ENCODE measurements at places on chromosomes 3 and 15. TPM values are rescaled to one million over a fixed set of nuclear protein-coding genes. Genes with fewer than 3 reads are reported as not detected.

GP5 gene
- not detected for total RNA-seq

TAGLN3 gene
- total RNA-seq: 17.4 TPM

DISP2 gene
- total RNA-seq: 1.1 TPM

LRRK1 gene
- 7.1 TPM for total RNA-seq

IL12A gene
- 1.1 TPM for total RNA-seq

DNA sequence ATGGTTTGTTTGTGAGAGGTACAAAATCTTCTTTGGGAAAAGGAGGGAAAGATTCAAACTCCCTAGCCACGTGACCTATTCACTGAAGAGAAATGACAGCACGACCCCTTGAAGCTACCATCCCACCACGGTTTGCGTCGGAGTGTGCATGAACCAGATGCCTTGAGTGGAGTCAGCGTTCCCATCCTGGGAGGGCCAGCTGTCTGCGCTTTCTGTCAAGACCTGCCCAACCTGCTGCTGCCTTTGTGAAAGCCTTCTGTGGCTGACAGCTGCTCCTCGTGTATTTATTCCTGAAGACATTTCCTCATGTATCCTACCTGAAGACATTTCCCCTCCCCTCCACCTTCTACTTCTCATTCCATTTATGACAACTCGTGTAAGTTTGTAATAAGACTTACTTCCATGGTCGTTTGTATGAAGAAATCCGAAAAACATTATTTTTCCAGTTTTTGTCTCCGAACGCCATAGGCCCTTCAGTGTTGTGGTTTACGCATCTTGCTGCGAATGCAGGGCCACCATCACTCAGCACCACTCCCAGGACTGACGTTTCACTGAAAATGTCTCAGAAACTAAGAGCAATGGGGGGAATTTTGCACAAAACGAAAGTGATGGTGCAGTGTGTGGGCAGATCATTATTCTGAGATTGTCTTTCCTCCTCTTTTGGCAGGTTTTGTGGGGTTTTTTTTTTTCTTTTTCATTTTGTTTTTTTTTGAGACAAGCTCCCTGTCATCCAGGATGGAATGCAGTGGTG lies 18.9 kb downstream of the EBLN2 start:
- no peaks in the 10 kb centered on the region for H3K4me1 ChIP-seq
- H3K4me3 ChIP-seq: no peak overlapping the region
- no peak for DNase-seq
- H3K27me3 ChIP-seq: no peaks in the 10 kb centered on the region
- no peaks in the 10 kb centered on the region for H3K36me3 ChIP-seq

- H3K4me3 ChIP-seq: no peak overlapping the region
- H3K4me1 ChIP-seq: no peaks in the 10 kb centered on the region
- no peaks in the 10 kb centered on the region for H3K27me3 ChIP-seq
- no peaks in the 10 kb centered on the region for H3K36me3 ChIP-seq
Measured at GRCh38 chr3:157763644-157764043, 260.4 kb upstream of the VEPH1 start.

GRCh38 chr15:100049483-100049882 lies 292.3 kb downstream of the ADAMTS17 start:
- no peaks in the 10 kb centered on the region for H3K27me3 ChIP-seq
- H3K36me3 ChIP-seq: no peaks in the 10 kb centered on the region
- no peak for DNase-seq
- no peak overlapping the region for H3K27ac ChIP-seq
- H3K4me1 ChIP-seq: no peaks in the 10 kb centered on the region

- no peak overlapping the region for H3K27ac ChIP-seq
- H3K27me3 ChIP-seq: no peaks in the 10 kb centered on the region
- DNase-seq: no peak
- H3K4me3 ChIP-seq: no peak overlapping the region
- no peaks in the 10 kb centered on the region for H3K36me3 ChIP-seq
Measured at GRCh38 chr3:107409365-107409764, 32.1 kb downstream of the CCDC54 start.

DNA sequence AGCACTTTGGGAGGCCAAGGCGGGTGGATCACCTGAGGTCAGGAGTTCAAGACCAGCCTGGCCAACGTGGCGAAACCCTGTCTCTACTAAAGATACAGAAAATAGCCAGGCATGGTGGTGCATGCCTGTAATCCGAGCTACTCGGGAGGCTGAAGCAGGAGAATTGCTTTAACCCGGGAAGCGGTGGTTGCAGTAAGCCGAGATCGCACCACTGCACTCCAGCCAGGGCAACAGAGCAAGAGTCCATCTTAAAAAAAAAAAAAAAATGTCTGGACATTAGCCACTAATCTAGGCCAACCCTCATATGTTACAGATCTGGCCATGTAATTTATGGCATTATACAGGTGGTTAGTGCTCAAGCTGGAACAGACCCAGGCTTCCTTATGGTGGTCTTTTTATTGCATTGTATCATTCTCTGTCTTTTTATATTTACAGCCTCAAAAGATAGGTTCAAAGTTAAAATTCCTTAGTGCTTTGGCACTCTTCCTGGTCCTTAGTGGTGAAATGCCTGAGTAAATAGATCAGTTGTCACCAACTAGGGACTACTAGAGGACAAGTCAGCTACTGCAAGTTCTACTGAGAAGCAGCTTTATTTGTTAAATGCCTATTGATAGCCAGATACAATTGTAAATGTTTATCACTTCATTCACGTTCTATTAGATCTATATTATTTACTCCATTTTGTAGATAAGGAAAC lies 16.0 kb downstream of the STARD9 start:
- H3K36me3 ChIP-seq: no peaks in the 10 kb centered on the region
- no peaks in the 10 kb centered on the region for H3K27me3 ChIP-seq
- no peak for DNase-seq
- H3K4me1 ChIP-seq: peaks cover 64% of the 10 kb centered on the region

- H3K36me3 ChIP-seq: no peaks in the 10 kb centered on the region
- no peak overlapping the region for H3K4me3 ChIP-seq
- no peak for DNase-seq
- H3K4me1 ChIP-seq: no peaks in the 10 kb centered on the region
- no peaks in the 10 kb centered on the region for H3K27me3 ChIP-seq
Measured at GRCh38 chr3:177411201-177411600, 213.9 kb upstream of the TBL1XR1 start.

DNA sequence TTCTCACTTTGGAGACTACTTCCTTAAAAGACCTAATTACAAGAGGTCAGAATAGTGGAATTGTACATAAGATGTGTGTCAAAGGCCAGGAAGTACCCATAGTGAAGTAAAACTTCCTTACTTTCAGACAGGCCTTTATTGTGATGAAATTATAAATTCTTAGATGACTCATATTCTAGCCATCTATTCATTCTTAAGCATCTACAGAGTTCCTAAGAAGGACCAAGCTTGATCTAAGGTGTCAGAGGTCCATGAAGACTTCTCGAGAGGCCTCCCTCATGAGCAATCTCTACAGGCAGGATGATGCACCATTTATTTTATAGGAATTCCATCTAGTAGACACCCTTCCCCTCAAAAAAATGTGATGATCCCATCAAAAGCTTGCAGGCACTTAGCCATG lies 493.3 kb downstream of the MAGI1 start:
- H3K27me3 ChIP-seq: no peaks in the 10 kb centered on the region
- no peak for DNase-seq
- H3K27ac ChIP-seq: no peak overlapping the region
- peaks cover 9% of the 10 kb centered on the region for H3K4me1 ChIP-seq
- no peak overlapping the region for H3K4me3 ChIP-seq
- H3K36me3 ChIP-seq: no peaks in the 10 kb centered on the region

DNA sequence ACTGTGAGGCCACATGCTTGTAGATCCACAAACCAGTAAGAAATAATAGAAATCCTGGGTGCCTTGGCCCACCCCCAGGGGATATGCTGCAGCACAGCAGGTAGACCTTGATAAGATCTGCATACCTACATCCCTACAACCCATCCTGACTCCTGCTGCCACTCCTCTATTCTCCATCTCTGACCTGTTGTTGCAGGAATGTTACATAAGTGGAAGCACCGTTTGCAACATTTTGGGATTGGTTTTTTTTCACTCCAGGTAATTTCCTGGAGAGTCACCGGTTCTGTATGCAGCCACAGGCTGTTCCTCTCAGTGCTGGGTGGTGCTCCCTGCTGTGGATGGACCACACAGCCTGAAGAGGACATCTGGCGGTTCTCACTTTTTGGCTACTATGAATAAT lies 16.1 kb upstream of the CSPG5 start:
- H3K36me3 ChIP-seq: peaks cover 8% of the 10 kb centered on the region
- no peak overlapping the region for H3K4me3 ChIP-seq
- H3K27me3 ChIP-seq: no peaks in the 10 kb centered on the region
- H3K27ac ChIP-seq: no peak overlapping the region

GRCh38 chr15:73755946-73756345 lies 2.8 kb upstream of the INSYN1 start:
- H3K36me3 ChIP-seq: no peaks in the 10 kb centered on the region
- DNase-seq: no peak
- H3K27me3 ChIP-seq: peaks cover 6% of the 10 kb centered on the region
- H3K27ac ChIP-seq: no peak overlapping the region
- no peak overlapping the region for H3K4me3 ChIP-seq
- H3K4me1 ChIP-seq: peaks cover 27% of the 10 kb centered on the region

DNA sequence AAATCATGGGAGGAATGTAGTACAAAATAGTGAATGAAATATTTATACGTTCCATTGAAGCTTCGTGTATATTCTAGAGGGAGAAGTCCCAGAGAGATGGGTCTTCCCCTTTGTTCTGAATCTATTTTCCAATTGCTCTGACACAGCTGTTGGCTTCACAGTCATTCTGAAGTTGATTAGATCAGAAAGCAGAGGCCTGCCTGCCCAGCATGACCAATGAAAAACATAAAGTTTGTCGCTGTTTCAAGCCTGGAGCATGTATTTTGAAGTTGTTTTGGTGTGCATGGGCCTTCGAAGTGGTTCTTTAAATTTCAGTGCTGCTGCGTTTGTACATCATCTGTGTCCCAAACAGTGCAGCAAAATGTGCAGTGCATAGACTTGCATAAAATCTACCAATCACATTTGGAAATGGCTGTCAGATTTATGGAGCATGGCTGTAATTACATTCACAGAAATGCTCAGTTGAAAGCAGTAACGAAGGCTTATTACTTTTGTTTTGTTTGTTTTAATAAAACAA lies 31.0 kb upstream of the RBMS3 start:
- DNase-seq: no peak
- H3K27ac ChIP-seq: no peak overlapping the region
- H3K4me3 ChIP-seq: no peak overlapping the region
- no peaks in the 10 kb centered on the region for H3K4me1 ChIP-seq
- no peaks in the 10 kb centered on the region for H3K27me3 ChIP-seq

DNA sequence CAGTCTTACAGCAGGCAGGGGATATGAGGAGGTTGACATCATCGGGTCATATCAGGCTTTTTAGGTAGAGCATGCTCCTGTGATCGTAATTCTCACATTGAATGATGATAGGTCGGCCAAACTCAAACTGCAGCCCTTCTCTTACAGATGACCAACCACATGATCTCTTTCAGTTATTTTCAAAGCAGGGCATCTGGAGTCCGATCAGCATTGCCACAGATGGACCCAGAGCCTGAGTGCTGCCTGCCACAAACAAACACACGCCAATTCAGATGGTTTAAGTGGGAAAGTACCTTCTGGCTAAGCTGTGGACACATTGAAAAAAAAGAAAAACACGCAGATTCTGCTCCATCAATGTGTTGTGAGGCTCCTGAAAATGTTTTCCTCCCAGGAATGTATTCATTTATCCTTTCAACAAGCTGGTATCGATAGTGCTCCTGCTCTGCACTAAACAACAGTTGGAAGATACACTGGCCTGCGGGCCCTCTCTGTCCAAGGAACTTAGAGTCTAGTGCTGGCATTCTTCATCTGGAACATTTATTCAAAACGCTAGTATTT lies 31.2 kb downstream of the ARPP21 start:
- H3K27ac ChIP-seq: no peak overlapping the region
- no peak for DNase-seq
- no peaks in the 10 kb centered on the region for H3K27me3 ChIP-seq
